ENCODE measurements at places on chromosomes 5 and 9.

- no peak for DNase-seq
These were observed 42.5 kb downstream of the SEMA4D start for GRCh38 chr9:89455356-89455824.

DNA sequence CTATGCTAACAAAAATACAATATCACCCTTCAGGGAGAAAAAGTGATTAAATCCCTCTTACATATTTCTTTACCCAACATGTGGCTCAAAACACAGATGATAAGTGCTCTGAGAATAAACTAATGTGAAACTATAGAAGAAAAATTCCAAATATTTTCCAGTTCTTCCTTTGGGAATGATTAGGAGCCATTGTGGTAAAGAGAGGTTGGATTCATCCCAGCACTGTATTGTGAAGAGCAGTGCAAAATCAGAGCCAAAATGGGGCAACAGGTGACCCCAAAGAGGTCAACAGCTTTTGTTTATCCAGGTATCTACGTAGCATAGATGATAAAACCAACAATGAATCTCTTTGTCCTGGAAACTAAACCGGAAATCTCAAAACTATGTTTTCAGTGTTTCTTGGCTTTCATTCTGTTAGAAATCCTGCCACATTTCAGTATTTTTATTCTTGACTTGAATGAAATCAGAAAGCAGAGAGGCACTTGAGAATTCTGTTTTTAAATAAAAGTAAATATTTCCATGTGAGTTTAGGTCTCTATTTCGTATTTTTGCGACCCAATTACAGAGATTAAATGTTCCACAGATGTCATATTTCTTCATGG, 120.4 kb upstream of the FST start:
- peak; percentile 93 for DNase-seq

GRCh38 chr9:88179062-88179521, 40.8 kb upstream of the SPATA31C2 start:
- DNase-seq: no peak

- DNase-seq: no peak
These were observed 21.7 kb downstream of the CLPTM1L start for GRCh38 chr5:1322955-1323802.

DNA sequence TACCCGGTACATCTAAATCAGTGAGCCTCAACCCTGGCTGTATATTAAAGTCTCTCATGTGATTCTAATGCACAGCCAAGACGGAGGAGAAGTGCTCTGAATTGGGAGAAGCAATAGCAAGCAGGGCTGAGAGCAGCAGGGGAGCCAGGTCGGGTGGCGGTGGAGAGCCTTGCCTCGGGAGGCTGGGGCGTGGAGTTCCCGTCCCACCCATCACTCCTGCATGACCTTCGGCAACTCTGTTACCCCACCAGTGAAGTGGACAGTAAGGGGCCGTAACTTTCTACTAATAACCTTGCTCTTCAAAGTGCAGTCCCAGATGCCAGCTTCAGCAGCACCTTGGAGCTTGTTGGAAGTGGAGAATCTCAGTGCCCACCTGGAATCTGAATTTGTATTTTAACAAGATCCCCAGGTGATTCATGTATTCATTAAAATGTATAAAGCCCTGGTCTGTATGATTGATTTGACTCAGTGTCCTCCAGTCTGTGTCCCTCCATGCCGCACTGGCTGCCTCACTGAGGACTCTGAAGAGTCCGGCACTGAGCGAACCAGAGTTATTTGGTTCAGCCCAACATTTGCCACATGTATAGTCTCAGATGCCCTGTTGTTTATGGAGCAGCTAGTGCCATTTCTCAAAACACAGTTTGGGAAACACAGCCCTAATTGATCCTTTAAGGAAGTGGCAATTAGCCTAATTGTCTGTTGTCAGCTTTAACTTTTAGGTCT, 6.5 kb downstream of the ERGIC1 start:
- DNase-seq: no peak

- DNase-seq: no peak
These were observed 46.9 kb upstream of the TTC39B start for GRCh38 chr9:15353892-15354291.

- no peak for DNase-seq
These were observed 136.6 kb upstream of the ICE1 start for GRCh38 chr5:5285906-5286305.

DNA sequence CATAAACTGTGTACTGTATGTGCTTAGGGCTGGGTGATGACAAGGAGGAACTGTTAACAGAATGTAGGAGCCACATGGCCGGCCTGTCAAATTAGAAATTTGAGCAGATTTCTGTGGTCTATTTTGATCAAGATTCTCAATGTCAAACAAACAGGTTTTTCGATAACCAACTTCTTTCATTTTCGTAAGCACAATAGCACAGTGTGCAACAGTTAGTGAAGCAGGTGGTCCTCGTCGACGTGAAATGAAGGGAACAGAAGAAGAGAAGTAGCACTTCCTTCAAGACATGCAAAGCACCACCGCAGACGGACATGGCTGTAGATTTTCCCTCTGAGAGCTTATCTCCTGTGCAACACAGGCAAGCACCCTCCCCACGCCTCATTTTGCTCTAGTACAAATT, 252.1 kb downstream of the CRB2 start:
- no peak for DNase-seq

- DNase-seq: peak; percentile 98
These were observed 1028.5 kb downstream of the NR2F1-AS1 start for GRCh38 chr5:92552206-92553160.

GRCh38 chr5:114060866-114061265, 301.0 kb upstream of the KCNN2 start:
- no peak for DNase-seq

Measured in fibroblast of the aortic adventitia (primary cell).